ENCODE measurements at places on chromosomes 13 and 19.
A peak's percentile ranks its signal among the peaks of the same experiment; 100 is the strongest.

DNA sequence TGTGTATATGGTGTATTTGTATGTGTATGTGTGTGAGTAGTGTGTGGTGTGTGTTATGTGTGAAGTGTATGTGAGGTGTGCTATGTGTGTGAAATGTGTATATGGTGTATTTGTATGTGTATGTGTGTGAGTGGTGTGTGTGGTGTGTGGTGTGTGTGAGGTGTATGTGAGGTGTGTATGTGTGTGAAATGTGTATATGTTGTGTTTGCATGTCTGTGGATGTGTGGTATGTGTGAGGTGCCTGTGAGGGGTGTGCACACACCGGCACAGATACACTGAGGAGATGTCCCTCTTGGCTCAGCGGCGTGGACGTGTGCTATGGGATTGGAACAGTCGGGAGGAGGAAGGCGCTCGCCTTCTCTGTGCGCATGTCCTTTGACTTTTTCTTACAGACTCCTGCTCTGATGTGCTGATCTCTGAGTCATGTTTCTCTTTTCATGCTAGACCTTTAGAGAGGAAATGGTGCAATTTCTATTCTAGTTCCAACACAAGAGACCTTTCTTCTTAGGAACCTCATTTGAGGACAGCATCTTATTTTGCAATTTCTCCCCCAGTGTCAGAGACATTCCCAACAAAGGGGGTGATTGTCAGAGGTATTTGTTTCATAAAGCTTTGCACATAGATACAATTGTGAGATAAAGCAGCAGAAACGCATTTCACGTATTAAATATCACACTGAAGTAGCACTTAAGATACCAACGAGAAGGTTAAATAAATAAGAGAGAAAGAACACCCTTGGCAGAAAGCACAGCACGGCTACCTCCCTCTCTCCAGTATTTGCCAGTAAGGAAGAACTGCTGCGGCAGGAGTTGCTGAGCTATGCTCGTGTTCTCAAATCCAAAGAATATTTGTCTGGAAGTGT lies 11.3 kb upstream of the TNFRSF19 start:
- DNase-seq: no peak

DNA sequence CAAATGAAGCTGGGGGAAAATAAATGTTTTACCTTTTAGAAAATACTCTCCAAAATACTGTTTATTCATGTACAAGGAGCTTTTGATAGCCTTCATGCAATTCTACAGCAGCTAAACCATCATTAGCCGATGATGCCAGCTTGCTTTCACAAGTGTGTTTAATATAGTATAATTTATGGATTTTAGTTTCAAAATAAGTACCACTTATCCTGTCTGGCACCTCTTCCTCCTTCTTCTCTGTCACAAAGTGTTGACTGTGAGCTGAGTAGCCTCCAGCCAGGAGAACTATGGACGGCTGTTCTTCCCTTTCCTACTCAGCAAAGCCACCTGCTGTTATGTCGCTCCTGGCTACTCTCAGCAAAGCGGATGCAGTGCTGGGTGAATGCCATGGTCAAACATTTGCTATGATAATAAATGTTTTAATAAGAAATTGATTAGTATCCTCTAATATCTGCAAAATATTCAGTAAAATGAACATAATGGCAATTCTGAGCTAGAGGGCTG lies 238.2 kb downstream of the LIG4 start:
- no peak for DNase-seq

- DNase-seq: no peak
These were observed 67.8 kb downstream of the RASA3 start for GRCh38 chr13:114064450-114065140.

- no peak for DNase-seq
These were observed 21.8 kb downstream of the NOSIP start for GRCh38 chr19:49558591-49558990.

DNA sequence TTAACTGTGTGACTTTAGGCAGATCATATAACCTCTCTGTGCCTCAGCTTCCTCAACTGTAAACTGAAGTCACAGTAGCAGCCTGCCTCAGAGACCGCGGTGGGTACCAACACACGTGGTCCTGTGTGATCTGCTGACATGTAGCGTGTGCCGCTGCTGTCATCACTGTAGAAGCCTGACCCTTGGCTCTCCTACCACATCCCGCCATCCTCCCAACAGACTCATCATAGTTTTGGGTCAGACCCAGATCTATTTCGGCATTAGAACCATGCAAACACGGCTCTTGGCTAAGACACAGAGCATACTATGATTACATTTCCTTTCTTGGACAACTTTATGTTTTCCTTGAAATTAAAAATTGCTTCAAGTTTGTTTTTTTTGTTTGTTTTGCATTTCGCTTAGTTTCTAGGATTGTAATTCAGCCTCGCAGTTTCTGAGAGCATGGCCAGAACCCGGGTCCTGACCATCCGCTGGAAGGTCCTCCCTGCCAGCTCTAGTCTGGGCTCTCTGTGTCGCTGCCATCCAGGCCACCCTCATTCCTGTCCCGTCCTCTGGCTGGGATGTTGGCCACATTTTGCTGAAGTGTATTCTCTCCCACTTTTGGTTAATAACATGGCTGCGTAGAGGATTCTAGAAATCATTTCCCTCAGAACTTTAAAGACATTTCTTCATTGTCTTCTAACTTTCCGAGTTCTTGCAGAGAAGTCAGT lies 53.0 kb downstream of the GGACT start:
- no peak for DNase-seq

GRCh38 chr13:109274188-109274821 lies 512.1 kb downstream of the IRS2 start:
- DNase-seq: no peak

DNA sequence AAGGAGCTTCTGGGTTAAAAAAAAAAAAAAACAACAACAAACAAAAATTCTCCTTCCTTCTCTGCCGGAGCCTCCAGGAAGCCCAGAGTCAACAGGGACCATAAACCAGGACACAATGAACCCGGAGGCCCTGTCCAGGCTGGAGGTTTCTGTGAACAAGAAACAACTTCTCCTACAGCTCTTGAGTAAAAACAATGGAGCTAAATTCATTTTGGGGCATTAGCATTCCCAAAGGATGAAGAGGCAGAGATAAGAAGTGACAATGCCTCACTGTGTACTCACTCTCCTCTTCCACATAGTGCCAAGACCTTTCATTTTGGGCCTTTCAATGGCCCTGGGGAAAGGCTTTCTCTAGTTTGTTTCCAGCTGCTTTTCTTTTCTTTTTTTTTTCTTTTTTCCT lies 9.0 kb downstream of the RHPN2 start:
- no peak for DNase-seq

- no peak for DNase-seq
These were observed 6.4 kb downstream of the LATS2 start for GRCh38 chr13:21055016-21055415.

DNA sequence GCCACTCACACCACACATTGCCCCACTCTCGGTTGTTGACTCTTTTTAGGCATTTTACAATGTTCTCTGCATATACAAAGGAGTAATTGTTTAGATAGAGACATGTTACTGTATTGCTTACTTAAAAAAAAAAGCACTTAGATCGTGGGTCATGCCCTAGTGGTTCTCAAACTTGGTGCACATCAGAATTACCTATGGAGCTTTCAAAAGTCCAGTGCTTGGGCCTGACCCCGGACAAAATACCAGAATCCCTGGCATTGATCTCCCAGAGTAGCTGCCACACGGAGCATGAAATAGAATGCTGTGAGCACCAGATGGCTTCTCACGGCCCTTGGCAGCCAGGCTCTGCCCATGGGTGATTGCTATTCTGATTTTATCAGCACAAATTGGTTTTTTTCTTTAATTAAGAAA lies 20.0 kb downstream of the ACP7 start:
- no peak for DNase-seq

- peak; percentile 78 for DNase-seq
These were observed 52.9 kb downstream of the MBNL2 start for GRCh38 chr13:97274829-97275649.

DNA sequence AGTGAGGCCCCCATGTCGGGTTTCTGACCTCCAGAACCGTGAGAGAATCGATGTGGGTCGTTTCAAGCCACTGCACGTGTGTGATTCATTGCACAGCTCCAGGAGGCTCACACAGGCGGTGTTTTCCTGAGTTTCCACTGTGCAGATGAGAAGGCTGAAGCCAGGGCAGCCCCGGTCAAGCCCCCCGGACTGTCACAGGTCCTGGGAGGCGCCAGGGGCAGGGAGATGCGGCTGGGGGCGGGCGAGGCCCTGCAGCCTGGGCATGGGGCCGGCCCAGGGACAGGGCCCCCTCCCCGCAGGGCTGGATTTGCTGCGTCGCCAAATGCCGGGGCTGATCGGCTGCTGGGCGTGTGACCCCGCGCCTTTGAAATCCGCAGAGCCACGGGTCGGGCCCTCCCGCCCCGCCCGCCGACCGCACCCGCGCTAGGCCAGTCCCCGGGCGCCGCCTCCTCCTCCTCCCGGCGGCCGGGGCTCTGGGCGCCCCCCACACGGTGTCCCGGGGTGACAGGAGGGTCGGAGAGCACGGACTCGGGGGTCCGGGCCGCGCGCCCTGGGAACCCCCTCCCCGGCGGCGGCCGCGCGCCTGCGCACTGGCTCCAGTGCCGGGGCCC lies 9.9 kb upstream of the MKNK2 start:
- DNase-seq: no peak

DNA sequence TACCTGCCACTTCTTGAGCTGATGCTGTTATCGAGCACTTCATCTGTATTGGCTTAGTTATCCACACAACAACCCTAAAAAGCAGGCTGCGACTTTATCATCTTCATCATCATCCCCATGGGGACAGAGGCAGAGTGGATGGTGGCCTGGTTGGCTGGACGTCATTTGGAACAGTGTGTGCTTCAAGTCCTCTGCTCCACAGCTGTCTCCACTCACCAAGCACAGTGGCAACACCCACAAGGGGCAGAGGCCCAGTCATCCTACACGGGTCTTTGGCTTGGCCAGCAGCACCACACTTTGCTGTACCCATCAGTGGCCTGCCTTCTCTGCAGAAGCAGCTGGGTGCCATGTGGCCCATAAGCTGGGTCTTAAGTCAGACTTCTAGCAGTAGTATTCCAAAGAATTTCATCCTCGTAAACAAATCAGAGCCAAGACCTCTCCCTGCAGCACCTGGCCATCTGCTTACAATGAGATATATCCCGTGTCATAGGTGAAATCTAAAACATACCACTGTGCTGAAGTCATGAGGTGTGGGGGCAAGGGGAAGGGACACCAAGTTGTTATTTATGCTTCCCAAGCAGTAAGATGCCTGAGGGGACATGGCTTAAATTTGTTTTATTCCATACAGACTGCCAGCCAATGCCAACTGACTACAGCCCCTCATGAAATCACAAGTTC lies 47.9 kb upstream of the EPHX3 start:
- no peak for DNase-seq

DNA sequence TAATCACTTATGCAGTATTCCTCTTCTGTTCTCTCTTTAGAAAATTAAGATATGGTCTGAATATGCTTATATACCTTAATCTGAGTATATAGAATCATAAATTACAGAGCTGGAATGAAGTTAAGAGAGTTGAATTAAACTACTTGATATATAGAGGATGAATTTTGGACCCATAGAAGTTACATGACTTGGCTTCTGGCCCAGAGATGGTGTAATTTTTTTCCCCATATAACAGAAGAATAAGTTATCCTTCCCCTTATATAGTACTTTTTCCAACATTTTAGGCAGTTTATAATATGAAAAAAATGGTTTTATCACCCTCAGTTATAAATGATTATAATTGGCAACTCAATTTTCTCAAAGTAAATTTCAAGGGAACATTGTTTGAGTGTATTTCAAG lies 616.3 kb downstream of the TBC1D4 start:
- DNase-seq: no peak

- no peak for DNase-seq
These were observed 262.0 kb downstream of the FOXO1 start for GRCh38 chr13:40404407-40404806.

GRCh38 chr19:21158523-21159135 lies 16.8 kb downstream of the ZNF431 start:
- DNase-seq: no peak

DNA sequence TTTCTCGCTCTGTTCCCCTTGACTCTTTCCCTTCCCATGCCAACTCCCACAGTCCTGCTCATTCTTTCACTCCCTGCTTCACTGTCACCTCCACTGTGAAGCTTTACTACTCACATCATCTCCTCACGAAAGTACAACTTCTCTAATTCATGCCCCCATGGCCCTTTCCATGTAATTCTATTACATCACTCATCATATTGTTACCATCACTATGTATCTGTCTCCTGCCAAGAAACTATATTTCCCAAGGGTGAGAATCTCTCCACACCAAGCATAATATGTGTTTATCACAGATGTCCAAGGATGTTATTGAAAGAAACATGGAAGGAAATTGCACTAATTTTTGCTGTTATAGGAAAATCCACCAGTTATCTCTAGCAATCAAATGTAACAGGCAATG lies 37.2 kb upstream of the LRCH1 start:
- no peak for DNase-seq

Data from BJ (cell line).